ENCODE measurements at places on chromosomes 1 and 21.

DNA sequence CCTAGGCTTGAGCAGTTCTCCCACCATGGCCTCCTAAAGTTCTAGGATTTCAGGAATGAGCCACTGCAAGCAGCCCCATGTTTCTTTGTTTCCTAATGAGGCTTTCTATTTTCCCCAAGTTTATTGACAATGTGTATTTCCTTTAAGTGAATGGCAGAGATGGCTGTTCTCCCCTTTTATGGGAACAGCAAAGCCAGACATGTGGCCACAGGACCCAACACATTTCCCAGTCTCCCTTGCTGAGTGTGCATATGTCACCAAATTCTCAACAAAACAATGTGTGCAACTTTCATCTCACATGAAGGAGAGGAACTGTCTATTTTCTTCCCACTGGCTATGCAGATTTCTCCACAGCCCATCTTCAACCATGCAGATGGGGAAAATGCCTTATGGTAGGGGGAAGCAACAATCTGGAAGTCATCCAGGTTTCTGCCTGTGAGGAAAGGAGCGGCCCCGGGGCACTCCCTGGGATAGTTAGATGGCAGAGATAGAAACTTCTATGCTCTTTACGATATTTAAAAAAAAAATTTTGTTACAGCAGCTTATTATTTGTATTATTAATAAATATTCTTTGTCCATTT is 28.6 kb upstream of the MAP10 start:
- no peak for DNase-seq

DNA sequence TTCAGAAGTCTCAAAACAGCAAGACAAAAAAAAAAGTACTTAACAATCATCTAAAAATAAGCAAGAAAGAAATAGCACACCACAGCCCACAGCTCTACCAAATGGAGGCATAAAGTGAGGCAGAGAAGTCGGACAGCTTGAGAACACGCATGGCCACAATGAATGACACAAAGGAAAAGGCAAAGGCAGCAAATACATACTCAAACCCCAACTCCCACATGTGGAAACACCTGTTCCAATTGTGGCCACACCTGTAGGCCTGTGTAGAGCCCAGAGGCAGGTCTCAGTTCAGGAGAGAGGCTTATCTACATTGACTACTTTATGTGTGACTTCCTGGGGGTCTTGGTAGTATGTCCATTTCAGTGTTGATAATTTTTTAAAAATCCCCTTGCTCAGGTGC is 543.5 kb downstream of the LMO4 start:
- no peak for DNase-seq

GRCh38 chr1:33366762-33367484 is 46.0 kb upstream of the A3GALT2 start:
- DNase-seq, result no peak

DNA sequence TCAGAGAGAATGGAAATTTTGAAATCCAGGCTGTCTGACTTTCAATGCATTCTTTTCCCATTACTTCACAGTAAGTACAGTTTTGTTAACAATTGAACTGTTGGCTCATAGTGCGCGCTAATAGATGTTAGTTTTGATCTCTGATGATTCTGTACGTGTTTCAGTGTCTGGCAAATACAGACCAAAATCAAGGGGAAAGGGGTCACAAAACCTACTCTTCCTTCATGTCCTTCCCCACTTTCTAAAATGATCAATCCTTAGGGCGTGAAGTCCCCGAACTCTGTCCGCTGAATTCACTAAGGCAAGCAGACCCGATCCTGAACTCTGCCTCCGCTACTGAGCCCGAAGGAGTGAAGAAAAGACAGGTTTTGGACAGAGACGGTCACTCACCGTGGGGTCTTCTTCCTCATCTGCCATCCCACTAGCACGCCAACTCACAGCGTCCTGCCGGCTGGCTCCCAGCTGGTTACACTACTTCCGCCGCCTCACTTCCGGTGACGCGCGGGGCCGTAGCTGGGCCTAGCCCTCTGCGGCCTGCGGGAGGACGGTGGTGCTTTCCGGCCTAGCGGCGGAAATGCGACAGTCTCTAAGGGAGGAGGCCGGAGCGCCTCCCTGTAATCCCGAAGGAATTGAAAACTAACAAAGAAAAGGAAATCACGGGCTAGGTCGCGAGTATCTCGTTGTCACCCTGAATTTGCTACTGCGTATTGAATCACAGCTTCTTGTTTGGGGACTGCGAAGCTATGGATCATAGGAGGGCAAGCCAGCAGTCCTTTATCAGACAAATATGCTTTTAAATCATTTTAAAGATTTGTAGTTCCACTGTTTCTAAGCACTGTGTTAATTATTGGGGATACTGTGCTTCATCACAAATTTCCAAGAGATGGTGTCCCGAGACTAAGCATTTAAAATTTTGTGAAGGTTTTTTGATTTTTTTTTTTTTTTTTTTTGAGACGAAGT is at the start of gene TAF13:
Gene TAF13, minus strand, starts transcription at position 473 of the 960 bp plus-strand sequence. Its CDS starts 56 bp downstream, at position 417.
- peak; percentile 83 for DNase-seq

DNA sequence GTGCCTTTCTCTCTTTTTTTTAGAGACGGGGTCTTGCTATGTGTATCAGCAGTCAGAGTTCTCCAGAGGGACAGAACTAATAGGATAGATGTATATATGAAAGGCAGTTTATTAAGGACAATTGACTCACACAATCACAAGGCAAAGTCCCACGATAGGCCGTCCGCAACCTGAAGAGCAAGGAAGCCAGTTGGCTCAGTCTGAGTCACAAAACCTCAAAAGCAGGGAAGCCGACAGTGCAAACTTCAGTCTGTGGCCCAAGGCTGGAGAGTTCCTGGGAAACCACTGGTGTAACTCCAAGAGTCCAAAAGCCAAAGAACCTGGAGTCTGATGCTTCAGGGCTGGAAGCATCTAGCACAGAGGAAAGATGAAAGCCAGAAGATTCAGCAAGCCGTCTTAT is 16.3 kb upstream of the H3-3A start:
- no peak for DNase-seq

GRCh38 chr1:3481046-3481445 is 26.6 kb downstream of the ARHGEF16 start:
- DNase-seq, result no peak

DNA sequence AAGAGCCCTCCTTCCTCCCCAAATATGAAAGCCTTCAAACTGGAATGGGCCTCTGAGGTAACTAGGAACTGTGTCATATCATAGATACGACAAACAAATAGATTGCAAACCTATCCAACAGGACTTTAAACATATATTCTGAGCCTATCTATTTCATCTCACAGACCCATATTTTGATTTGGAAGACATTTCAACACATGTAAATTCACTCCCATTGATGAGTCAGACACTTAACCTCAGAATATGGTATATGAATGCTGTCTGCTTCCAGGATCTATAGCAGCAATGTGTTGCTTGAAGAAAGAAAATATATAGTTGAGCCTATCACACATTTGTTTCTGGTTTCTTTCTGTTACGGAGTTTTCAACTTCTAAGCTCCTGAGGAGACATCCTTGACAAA is 221.9 kb upstream of the SAMSN1 start:
- no peak for DNase-seq

DNA sequence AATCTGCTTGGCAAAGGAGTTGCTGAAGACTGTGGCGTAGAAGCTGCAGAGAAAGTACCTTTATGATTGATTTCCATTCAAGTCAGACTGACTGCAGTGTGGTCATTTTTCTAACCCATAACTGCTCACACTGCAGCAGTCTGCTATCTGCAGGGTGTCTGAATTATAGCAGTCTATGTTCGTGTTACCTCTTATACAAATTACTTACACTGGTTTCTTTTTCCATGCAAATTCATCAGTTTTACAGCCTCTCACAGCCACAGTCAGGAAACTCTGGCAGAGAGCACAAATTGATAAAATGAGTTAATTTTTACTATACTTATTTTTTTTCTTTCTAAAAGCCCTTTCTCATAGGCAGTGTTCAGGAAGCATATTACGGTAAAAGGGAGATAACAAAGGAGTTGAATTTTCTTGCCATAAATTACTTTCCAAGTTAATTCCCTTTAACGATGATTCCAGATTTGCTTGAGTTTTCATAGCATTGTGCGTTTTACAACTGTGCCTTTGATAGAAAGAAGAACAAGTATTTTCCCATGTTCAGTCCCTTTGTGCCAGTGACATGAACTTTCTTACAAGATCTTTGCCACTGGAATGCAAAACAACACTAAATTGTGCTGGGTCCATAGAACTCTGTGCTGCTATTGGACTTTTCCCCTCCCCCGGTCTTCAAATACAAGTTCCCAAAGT is 261.5 kb downstream of the NFIA start:
- DNase-seq, result no peak

DNA sequence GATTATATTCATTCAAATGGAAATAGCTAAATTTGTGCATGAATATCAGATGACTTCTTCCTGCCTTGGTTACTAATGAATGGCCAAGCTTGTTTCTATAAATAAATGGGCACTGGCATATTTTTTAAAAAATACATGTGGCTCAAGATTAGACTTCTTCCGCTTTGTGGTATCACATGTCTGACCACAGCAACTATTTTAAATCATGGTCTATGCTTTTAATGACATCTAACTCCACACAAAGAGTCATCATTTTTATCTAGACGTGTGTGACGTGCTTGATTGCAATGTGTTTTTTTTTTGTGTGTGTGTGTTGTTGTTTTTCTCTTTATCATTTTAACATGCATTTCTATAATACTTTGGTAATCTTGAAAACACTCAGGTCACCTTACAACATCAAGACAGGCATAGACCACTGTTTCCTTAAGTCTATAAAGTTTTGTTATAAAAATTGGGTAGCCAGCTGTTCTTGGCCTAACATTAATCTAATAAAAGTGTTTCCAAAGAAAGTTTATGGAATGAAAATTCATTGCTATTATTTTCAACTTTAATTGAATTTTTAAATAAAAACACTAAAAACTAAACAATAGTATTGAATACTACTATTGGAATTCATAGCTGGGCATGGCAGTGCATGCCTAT is 29.5 kb downstream of the RGS1 start:
- no peak for DNase-seq

DNA sequence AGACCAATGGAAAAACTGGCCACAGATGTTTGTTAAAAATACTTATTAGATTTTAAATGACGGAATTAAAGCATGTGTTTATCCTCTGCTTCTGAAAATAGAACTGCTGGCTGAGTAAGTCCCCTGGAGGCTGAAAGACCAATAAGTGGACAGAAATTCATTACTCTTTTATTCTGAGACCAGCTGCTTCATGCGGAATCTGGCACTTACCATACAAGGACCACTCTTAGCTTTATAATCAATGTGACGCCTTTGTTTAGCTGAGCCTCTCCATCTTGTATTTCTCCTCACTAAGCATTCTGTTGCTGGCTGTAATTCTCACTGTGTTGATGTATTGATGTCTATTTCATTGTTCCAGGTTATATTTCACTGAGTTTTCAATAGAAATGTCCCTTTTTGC is 6.3 kb upstream of the EXO1 start:
- no peak for DNase-seq

DNA sequence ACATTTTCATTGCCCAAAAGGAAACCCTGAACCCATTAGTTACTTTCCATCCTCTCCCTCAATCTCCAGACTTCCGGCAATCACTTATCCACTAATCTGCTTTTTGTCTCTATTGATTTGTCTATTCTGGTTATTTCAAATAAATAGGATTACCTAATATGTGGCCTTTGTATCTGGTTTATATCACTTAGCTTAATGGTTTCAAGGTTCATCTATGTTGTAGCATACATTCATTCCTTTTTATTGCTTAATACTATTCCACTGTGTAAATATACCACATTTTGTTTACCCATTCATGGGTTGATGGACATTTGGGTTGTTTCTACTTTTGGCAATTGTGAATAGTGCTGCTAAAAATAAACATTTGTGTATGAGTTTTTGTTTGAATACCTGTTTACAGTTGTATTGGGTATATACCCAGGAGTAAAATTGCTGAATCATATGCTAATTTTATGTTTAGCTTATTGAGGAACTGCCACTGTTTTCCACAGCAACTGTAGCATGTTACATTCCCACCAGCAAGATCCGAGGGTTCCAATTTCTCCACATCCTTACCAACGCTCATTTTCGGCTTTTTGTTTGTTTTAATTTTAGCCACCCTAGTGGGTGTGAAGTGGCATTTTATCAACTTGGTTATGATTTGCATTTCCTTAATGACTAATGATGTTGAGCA is 2.5 kb upstream of the SLC25A44 start:
- no peak for DNase-seq

- no peak for DNase-seq
Measured at GRCh38 chr1:157878059-157878458, 36.5 kb upstream of the CD5L start.

DNA sequence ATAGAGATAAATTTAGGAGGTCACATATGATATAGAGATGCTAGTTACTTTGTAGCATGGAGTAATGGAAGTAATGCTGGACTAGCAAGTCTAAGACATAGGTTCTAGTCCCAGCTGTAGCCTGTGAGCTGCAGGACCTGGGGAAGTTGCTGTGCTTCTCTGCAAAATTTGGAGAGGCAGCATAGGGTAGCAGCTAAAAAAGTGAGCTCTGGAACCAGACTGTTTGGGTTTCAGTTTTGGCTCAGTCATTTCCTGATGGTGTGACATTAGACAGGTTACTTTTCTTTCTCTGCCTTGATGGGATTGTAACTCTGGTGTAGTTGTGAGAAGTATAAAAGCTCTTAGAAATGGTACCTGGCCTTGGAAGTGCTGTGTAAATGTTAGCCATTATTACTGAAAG is 3.3 kb downstream of the METTL13 start:
- DNase-seq, result no peak

DNA sequence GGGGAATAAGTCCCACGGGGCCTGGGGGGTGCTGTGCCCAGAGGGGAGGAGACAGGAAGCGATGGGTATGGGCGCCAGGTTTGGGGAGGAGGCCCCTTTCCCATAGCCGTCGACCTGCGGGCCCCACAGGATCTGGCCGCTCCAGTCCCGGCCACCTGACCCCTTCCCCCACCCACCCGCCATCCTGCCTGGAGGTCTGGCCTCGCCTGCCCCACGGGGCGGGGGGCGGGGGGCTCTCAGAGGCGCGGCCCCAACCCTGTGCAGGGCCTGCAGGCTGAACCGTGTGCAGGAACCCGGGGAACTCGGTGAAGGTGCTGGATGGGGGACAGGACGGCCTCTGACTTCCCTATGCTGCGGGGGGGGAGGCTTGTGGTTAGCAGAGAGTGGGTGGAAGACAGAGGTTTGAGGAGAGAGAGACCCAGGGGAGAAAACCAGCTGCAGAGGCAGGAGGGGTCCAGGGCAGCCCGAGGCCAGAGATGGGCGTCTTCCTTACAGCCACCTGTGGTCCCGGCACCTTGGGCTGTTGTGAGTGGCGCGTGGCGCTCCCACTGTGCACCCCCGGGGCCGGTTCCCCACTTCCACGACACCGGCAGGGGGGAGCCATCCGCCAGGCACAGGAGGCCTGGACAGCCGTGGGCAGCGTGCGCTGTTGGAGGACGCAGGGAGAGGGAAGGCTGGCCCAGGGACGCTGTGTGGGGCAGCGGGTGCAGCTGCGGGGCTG is 2.5 kb upstream of the TNFRSF18 start:
- peak; percentile 58 for DNase-seq

Data from stimulated activated CD4-positive, alpha-beta T cell treated with anti-CD3 and anti-CD28 coated beads, Interleukin-4, amount 100 ng/mL, for 4 hours (primary cell).